ENCODE measurements at places on chromosomes 13 and 19.

DNA sequence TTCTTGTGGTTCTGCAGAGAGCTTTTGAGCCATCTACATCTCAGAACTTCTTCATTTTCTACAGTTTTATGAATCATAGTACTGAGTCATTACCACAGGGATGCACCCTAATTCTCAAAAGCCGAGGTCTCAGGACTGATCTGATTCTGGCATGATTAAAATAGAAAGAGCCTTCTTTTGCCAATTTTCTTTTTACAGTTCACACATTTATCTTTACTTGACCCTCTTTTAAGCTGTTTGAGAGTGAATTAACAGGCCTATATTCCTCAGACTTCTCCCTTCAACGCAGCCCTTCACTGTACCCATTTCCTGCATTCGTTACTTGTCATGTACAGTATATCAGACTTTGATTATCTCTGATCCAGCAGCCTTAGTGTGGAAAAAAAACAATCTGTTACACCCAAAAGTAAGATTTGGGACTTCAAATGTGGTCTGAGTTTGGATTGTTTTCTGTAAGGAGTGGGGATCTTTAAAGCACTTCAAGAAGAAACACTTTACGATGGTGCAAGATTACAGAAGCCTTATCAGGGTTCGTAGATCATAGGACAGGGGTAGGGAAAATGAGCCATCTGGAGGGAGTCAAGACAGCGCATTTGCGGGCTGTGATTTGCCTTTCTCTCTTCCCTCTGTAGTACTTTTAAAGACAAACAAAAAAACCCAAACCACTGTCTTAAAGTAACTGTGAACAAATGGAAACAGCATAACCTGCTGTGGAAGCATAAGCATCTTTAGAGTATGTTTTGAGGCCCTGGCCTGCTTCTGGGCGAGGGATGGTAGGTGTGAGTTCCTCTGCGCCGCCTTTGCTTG, 15.3 kb upstream of the GPR183 start:
- DNase-seq, result no peak

GRCh38 chr13:58989556-58989955, 1174.2 kb downstream of the DIAPH3 start:
- DNase-seq, result no peak

- no peak for DNase-seq
These were observed 24.0 kb downstream of the SLC8A2 start for GRCh38 chr19:47447470-47448359.

DNA sequence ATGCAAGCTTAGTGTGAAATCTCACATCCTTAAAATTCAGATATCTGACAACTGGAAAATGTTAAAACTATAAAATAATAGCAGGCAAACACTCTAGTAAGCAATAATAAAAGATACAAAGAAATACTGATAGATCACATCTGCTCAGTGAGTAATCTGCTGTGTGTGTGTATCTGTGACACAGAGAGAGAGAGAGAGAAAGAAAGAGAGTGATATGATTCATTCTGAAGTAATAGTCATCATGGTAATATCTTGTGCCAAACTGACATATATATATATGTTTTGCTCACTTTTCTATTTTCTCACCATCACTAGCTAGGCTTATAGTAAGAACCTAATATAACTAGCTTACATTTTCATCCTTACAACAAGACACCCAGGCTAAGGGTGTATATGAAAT, 288.0 kb upstream of the SLITRK6 start:
- no peak for DNase-seq

- DNase-seq, result no peak
These were observed at the start of the genes PRDX2 and THSD8 for GRCh38 chr19:12801466-12802266. Gene PRDX2 (minus strand): TSS chr19:12801800. CDS start chr19:12801261, 539 bp downstream. Gene THSD8 (plus strand): TSS chr19:12802069. CDS start chr19:12802072, 3 bp downstream.

- DNase-seq, result no peak
These were observed 204.8 kb upstream of the ZNF536 start for GRCh38 chr19:30167206-30167868.

DNA sequence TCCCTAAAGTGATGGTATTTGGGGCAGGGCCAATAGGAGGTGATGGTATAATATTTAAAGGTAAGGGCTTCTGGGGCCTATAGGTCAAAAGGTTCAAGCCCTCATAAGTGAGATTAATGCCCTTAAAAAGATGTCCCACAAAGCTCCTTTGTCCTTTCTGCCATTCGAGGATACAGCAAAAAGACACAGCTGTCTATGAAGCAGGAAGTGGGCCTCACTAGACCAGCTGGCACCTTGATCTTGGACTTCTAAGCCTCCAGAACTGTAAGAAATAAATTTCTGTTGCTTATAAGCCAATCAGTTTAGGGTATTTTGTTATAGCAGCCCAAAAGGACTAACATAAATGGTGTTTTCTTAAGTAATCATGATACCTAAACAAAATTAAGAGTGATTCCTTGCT, 27.2 kb upstream of the POU4F1 start:
- DNase-seq, result no peak

DNA sequence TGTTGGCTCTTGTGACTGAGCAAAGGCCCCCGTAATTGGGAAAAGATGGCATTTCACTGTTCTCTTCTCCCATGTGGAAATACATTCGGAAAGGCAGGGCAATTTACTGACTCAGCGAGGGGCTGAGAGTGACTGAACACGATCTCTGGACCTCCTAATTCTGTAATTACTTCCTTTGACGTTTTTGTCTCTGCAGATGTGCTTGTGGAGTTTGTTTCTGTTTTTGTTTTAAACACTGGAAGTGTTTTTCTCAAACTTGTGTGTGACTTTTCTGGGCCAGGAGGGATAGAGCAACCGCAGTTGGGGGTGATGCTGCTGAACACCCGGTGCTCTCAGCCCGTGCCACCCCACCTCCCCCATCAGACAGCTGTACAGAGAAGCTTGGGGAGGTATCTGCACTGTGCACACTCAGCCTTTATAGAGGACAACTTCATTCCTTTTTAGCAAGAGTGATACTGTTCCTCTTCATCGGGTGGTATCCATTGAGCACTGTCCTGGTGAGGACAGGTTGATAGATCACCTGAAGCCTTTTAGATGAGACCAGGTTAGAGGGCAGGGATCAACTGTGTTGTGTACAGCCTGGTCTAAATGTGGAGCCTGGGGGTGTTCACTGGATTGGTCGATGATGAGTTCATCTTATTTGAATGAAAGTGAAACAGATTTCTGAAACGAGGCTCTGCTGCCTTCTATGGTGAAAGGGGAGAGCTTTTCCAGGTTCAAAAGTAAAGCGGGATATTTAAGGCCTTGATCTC, 117.4 kb downstream of the ESD start:
- DNase-seq, result no peak
